Sciatic nerve (tissue), 2 donors: ENCODE measurements at places on chromosomes 6 and 20. TPM values are rescaled to one million over a fixed set of nuclear protein-coding genes. Genes with fewer than 3 reads are reported as not detected.

- DNase-seq: no peak
Measured at GRCh38 chr20:52242237-52243230, 51.0 kb upstream of the ZFP64 start.

- DNase-seq: no peak
Measured at GRCh38 chr6:36095497-36096391, 34.6 kb upstream of the MAPK13 start.

UBE2J1 gene
- 32.9 TPM for total RNA-seq

TMEM170B gene
- 9.5 TPM for total RNA-seq

LY6G5C gene
- 2.1 TPM for total RNA-seq

CDH22 gene
- total RNA-seq: 0.40 TPM

- no peak for DNase-seq
Measured at GRCh38 chr20:19003366-19004336, 190.1 kb downstream of the SCP2D1 start.

DNA sequence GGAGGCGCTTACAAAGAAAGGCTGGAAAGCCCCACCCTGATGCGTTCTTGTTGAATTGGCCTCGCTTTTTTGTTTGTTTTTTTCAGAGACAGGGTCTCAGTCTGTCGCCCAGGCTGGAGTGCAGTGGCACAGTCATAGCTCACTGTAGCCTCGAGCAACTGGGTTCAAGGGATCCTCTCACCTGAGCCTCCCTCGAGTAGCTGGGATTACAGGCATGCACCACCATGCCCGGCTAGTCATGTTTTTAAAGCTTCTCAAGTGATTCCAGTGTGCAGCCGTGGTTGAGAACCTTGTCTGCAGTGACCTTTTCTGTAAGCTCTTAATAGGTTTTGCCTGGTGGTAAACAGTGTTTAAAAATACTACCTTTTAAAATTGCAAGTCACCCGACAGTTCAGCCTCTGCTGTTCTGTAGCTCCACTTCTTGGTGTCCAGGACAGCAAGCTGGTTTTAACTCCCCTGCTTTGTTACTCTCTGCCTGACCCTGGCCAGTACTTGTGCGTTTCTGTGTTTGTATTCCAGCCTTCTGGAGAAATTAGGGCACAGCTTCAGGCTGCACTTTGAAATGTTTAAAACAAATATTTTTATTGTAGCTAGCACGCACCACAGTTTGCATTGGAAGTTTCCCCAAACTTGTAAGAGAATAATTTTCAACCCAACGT, 54.4 kb downstream of the KDM1B start:
- DNase-seq: no peak

DNA sequence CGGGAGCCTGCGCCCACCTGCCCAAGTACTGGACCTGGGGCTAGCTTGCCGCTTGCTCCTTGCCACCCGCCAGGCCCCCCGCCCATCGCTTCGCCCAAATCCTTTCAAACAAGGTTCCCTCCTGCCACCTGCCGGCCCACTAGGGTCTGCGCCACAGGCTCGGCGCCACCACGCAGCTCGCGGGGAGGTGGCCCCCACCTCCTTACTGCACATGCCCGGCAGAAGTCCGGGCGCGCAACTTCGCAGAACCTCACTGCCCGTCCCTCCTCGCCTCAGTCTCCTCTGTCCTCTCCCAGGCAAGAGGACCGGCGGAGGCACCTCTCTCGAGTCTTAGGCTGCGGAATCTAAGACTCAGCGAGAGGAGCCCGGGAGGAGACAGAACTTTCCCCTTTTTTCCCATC, 11.2 kb downstream of the GNAS-AS1 start:
- DNase-seq: no peak

DNA sequence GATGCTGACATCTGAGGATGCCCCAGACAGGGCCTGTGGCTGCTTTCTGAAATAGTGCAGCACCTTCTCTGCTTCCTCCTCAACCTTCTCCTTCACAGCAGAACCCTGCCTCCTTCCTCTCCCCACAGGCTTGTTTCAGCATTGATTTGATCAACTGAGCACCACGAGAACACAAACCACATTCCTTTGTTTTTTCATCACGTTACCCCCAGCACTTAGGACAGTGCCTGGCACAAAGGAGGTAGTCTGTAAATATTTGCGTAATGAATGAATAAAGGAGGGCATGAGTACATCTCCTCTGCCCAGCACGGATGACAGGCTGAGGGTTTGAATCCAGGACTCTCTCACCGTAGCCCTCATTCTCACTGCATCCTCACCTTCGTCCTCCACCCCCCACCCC, 21.3 kb upstream of the WFDC2 start:
- DNase-seq: no peak

DNA sequence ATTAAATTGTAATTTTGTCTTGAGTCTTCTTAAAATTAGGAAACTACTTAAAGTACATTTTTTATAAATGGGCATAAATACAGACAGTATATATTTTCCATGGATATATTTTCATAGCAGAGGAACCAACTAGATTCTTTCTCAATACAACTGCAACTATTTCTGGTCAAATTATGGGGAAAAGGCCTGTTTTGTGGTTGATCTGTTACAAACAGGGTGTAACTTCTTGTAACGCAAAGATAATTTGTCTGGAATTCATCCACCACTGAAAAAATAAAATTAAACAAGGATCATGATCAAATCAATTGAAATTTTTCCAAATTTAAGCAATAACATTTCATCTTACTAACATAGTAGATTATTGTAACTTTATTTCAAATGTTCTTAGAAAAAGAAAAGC, 67.2 kb upstream of the RNF146 start:
- DNase-seq: no peak

SUMO4 gene
- total RNA-seq: 7.1 TPM

DNA sequence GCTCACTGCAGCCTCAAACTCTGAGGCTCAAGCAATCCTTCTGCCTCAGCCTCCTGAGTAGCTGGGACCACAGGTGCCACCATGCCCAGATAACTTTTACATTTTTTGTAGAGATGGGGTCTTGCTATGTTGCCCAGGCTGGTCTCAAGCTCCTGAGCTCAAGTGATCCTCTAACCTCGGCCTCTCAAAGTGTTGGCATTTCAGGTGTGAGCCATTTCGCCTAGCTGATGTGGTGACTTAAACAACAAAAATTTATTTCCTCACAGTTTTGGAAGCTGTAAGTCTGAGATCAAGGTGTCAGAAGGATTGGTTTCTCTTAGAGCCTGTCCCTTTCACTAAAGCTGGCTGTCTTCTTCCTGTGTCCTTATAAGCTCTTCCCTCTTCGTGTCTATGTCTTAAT, 15.0 kb upstream of the JARID2 start:
- no peak for DNase-seq

GRCh38 chr6:81609736-81610135, 142.7 kb downstream of the TENT5A start:
- no peak for DNase-seq

DNA sequence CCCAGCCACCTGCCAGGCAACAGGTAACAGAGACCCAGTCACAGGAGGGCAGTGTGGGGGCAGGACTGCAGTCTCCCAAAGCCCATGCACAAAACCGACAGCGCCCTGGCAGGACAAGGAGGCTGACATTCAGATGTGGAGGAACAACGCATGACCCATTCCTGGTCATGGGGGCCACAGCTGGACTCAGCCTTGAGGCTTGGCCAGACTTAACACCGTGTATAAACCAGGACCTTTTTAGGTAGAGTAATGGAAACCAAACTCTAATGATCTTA, 8.1 kb downstream of the GFRA4 start:
- DNase-seq: no peak

GRCh38 chr20:59422872-59423544, 122.6 kb downstream of the EDN3 start:
- DNase-seq: no peak

DNA sequence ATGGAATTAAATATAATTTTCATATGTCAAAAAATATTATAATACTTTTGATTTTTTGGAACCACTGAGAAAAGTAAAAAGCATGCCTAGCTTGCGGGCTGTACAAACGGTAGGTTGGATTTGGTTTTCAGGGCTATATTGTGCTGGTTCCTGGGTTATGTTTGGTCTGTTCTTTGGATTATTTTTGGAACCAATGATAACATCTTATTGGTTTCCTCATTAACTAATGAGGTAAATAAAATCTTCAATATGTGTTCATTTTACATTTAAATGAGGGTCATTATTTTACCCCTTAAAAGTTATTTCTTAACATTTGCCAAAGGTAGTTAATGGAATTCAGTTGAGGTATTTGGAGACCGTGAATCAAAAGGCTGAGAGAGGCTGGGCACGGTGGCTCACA, 96.6 kb downstream of the IMPG1 start:
- DNase-seq: no peak

GRCh38 chr6:47922391-47922790, 140.6 kb downstream of the OPN5 start:
- peak; percentile 57 for DNase-seq

SAYSD1 gene
- 15.3 TPM for total RNA-seq

ABHD16A gene
- total RNA-seq: 46.0 TPM

- no peak for DNase-seq
Measured at GRCh38 chr6:131769385-131770141, 38.3 kb upstream of the ENPP1 start.

DNA sequence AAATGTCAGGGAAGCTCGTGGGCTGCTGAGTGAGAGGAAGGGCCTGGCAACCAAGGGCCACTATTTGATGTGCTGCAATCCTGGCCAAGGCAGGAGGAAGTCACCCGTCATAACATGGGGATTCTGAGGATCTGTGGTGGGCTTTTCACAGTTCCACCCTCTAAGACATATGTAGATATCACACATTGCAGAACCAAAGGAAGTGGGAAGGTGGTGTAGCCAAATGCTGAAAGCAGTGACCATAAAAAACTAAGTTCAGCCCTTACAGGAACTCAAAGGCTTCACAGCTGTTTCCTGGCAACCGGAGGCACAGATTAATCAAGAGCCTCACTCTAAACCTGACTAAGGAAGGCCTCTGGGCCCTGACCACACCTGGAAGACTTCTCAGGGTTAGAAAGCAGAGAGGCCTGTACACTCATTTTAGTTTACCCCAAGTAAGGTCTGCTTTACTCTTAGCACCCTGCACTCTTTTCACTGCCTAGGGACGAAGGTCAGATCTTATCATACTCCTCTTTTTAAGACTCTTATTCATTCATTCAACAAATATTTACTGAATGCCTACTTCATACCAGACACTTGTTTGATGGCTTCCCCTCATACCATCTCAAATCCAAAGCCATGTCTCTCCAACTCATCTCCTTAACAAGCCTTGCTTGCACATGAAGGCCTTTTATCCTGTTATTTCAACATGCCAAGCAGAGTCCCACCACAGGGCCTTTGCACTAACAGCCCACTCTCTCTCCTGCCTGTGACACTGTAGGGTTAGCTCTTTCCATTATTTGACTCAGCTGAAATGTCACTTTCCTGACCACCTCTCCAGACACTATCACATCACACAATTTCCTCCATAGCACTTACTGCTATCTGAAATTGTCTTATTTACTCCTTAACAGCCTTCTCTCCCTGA, 2.6 kb downstream of the UBE2V1 start:
- no peak for DNase-seq

- DNase-seq: no peak
Measured at GRCh38 chr6:67986694-67987232, 648.3 kb upstream of the ADGRB3 start.

DNA sequence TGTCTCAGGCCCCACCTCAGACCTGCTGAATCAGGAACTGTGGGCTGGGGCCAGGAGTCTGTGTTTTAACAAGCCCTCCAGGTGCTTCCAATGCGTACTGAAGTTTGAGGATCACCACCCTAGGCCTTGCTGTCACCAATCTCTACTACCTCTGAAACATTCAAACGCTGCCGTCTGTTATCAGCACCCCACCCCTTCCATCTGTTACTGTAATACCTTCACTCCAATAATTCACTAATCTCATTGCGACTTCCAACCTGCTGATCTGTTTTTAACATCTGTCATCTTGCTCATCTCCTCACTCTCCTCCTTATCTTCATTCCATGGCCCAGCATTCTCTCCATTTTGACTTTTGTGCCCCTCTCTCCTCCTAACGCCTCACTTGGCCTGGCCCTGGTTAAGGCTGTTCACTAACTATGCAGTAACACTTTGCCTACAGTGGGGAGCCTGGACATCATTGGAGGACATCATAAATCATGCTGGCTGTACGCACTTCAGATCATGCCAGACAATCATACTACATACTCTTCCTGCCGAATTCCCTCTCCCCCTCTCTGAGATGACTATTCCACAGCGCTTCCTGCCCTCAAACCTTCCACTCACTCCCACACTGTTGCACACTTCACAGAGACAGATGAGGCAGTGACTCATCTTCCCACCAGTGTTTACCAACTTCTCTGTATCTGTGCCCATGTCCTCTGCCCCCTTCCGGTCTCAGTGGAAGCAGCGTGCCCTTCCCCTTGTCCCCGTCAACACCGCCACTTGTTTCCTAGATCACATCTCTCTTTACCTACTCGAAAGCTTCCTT, 3.0 kb upstream of the GUCA1B start:
- DNase-seq: no peak

GRCh38 chr6:163651426-163651825, 236.9 kb downstream of the QKI start:
- DNase-seq: no peak

DNA sequence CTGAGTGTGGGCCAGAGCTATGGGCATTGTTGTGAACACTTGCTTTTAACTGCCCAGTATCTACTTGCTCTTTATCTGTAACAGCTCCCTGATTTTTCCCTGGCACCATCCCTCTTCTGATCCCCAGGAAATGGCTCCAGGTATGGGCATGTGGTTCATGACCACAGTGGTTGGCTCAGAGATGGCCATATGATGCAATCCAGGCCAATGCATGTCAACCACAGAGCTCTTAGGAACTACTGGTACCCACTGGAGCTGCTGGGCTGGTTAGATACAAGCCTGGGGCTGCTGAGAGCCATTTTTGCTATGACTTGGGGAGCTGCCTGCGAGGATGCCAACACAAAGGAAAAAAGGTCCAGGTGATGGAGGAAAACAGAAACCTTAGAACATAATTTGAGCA, 55.6 kb downstream of the KCNB1 start:
- DNase-seq: no peak

DNA sequence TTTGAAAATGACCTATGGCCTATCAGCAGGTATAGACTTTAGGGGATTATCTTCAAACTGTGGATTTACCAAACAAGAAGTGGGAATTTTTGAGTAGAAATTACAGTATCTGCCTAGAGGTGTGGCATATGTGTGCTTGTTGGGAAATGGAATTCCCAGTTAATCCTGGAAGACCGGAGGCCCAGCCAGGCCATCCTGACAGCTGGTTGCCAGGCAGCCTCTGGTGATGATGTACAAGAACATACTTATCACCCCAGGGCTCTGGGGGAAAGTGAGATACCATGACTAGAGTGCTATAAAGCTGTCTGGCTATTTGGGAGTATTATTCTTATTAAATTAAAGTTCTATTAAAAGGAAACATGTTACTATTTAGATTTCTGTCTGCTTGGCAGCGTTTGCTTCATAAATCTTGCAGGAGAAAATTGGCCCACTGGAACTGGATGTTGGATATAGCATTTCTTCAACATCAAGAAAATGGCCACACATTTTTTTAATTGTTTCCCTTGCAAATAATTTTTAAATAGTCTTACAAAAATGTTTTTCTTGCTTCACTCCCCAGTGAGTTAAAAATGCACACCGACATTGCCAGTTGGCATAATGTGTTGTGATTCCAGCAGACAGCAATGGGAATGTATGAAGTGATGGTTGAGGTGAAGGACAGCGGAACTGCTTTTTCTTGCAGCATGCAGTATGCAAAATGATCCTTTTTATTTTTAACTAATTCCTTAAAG, 187.8 kb downstream of the MYLK4 start:
- no peak for DNase-seq

GNAS gene
- 617 TPM for total RNA-seq
